Stimulated activated CD8-positive, alpha-beta memory T cell treated with anti-CD3 and anti-CD28 coated beads, Interleukin-15, amount 100 ng/mL, for 24 hours (primary cell): ENCODE measurements at places on chromosomes 4 and X.

DNA sequence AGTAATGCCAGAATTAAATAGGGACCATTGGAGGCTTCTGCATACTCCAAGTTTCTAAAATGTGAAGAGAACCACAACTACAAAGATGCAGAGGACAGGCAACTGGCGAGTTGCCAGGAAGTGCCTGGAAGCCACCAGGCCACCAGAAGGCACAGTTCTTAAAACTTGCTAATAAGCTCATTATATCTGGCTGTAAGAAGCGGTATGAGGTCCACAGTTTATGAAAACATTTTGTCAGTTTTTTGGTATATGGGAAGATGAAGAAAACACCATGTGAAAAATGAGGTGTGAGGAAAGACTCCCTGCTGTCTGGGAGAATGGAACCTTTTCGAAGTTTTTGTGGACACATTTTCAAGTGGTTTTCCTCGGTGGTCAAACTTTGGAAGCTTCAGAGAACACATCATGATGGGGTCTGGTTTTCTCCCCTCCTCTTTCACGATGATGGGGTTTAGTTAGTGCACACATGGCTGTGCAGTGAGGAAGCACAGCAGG is 202.7 kb downstream of the NR3C2 start:
- DNase-seq = no peak

DNA sequence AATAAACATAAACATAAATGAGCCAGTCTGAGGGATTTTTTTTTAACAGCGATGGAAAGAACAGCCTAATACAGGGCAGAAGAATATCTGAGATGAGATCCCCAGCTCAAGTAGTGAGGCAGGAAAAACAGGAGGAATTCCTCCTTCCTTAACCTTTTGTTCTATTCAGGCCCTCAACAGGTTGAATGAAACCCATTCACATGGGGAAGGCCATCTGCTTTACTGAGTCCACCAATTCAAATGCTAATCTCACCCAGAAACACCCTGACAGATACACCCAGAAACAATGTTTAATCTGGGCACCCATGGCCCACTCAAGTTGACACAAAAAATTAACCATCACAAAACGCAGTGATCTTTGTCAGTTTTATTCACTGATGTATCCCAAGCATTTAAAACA is 45.5 kb downstream of the SMIM31 start:
- no peak for DNase-seq

DNA sequence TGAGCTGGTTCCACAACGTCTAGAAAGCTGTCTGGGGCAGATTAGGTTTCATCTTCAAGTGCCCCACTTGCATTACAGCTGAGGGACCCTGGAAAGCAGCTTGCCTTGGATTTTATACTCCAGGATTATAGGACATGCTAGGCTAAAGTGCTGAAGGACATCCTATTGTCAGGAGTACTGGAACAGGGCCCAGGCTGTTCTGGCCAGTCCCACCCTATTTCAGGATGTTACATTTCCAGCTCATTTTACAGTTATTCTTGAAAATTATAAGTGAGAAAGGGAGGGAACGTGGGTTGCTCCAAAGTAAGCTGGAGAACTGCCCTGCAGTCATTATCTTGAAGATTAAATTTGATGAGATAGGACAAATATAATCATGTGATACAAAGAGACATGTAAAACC is 71.0 kb upstream of the UGT8 start:
- DNase-seq = no peak

DNA sequence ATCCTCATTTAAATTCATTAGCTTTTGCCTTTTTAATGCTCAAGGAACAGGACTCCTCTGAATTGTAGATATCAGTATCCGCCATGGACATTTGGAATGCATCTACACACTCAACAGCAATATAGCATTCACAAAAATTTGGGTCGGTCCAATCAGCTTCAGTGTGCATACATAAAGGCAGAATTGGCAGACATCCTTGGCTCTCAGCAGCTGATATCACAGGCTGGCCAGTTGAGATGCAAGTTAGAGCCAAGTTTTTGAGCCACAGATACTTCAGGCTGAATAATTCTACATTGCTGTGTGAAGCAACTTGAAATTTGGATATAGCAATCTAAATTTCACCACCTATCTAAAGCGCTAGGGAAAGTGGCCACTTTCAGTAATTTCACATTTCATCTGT is 821.1 kb downstream of the PCDH19 start:
- DNase-seq = no peak

- DNase-seq = no peak
Measured at GRCh38 chr4:47474799-47475198, 10.3 kb upstream of the ATP10D start.

- no peak for DNase-seq
Measured at GRCh38 chr4:109877400-109877799, 29.5 kb downstream of the LRIT3 start.

DNA sequence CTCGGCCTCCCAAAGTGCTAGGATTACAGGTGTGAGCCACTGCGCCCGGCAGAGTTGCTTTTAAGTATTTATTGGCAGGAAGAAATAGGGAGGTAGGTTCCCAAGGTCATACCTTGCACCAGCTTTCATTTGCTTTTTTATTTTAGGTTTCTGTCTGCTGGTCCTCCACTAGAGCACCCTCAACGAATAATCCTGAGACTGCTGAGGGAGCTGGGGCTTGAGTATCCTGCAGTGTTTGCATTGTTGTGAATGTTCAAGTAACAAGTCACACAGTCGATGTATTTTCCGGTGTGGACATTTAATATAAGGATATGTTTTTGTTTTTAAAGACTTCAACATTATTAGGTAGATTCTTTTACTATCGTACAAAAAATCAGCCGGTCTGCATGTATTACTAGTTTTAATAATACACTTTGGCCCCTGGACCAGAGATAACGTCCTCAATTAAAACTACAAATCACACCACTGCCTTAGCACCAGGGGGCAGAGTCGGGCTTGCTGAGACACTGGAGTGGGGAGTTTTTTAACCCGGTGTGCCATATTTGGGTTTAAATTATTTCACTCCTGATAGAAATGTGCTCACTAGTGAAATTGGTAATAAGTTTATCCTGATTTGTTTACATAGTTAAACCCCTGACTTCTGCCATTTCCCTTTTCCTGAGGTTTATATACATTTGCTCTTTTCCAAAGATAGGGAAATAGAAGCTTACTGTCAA is 11.6 kb downstream of the SMIM20 start:
- no peak for DNase-seq

GRCh38 chr4:176150356-176150682 is 45.1 kb downstream of the SPATA4 start:
- DNase-seq = no peak

DNA sequence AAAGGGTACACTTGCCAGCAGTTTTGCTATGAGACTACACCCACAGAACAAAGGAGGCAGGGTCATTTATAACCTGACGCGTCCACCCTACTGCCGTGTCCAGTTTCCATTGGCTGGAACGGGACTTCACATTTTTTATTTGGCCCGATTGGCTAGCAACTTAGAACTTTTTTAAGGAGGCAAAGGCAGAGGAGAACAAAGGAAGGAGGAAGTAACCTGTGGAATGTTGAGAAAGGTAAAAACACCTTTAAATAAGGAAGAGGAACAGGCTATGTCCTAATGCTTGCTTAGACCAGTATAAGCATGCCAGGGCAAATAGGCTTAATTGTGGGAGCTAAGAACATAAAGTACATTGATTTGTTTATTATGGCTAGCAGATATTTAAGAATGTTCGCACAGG is 18.7 kb downstream of the KDM6A start:
- DNase-seq = no peak

DNA sequence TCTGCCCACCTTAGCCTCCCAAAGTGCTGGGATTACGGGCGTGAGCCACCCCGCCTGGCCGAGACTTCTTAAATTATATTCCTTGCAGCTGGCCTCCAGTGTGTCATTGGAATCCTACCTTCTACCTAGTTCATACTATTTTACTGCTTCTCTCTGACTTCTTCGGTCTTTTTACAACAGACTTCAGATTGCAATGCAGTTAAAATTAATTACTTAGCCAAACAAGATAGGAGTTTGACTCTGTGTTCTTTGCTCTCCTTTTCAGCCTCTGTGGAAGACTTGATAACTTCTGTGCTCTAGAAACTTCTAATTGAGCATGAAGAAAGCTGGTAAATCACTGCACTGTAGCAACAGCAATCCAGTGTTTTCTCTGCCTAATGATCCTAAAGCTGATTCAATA is 199.5 kb downstream of the GASK1B start:
- DNase-seq = no peak

DNA sequence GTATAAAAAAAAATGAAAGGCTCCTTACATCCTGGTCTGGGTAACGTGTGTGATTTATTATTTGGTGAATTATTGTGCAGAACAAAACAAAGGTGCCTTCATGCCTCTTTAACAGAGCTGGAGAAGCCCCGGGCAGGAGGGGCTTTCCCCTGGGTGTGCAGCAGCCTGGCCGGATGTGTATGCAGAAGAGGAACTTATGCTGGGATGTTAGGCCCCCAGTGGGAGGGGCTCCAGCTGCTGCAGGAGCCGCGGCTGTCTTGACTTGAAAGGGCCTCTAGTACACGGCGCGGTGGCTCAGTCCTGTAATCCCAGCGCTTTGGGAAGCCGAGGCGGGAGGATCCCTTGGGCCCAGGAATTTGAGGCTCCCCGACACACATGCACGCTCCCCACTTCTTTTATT is 16.0 kb downstream of the CCNQ start:
- peak; percentile 19 for DNase-seq

DNA sequence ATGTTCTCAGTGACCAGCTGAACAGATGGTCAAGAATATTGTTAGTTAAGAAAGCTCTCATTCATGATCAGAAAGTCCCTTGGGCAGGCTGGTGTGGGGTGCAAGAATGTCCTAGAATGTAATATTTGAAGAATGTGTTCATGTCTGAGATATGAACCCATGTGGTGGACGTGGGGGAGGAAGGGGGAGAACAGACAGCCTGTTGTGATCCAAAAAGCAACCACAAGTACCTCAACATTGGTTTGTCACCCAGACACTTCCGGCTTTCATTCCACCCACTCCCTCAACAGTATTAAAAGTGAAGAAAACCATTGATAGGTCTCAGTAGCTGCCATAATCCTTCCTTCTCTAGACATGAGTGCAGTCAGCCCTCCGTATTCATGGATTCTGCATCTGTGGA is 82.2 kb downstream of the MAML3 start:
- no peak for DNase-seq

GRCh38 chr4:189502841-189503435 is 437.7 kb upstream of the FRG1 start:
- no peak for DNase-seq

DNA sequence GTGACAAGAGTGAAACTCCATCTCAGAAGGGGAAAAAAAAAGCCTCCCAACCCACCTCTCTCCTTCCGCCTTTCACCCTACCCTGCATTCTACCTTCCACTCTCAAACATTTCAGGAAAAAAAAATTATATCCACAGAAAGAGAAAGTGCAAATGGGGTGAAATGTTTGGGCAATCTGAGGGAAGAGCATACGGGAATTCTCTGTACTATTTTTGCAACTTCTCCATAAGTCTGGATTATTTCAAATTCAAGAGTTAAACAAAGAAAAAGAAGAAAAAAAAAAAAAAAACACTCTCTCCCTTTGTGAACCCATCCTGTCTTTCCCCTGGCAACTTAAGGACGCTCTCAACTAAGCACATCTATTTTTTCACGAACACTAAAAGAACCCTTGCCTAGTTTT is 41.3 kb downstream of the AFAP1 start:
- no peak for DNase-seq

DNA sequence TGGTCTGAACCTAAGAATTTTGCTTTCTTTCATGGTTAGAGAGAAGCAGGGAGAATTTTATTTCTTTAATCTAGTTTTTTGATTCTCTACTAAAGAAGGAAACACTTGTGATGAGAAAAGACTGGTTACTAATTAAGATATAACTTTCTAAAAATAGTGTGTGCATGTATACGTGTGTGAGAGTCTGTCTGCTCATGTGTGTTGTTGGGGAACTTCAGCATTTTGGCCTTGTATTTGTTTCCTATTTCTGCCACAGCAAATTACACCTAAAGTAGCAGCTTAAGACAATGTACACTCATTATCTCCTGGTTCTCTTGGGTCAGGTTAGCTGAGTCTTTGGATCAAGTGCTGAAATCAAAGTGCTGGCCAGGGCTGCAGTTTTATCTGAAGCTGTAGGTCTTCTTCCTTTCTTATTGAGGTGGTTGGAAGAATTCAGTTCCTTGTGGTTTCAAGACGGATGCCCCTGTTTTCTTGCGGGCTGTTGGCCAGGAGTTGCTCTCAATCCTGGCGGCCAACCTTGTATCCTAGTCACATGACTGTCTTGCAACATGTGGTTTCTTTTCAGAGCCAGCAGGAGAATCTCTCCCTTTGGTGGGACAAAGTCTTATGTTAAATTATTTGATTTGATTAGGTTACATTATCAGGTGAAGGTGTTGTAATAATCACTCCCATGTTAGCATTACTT is 188.4 kb upstream of the CLNK start:
- no peak for DNase-seq

GRCh38 chr4:10018818-10019461 is 2.4 kb downstream of the SLC2A9 start:
- peak; percentile 68 for DNase-seq
